ENCODE measurements at places on chromosomes 5 and 9.

- no peak for DNase-seq
Observed at GRCh38 chr5:142654578-142655058, 31.3 kb downstream of the FGF1 start.

DNA sequence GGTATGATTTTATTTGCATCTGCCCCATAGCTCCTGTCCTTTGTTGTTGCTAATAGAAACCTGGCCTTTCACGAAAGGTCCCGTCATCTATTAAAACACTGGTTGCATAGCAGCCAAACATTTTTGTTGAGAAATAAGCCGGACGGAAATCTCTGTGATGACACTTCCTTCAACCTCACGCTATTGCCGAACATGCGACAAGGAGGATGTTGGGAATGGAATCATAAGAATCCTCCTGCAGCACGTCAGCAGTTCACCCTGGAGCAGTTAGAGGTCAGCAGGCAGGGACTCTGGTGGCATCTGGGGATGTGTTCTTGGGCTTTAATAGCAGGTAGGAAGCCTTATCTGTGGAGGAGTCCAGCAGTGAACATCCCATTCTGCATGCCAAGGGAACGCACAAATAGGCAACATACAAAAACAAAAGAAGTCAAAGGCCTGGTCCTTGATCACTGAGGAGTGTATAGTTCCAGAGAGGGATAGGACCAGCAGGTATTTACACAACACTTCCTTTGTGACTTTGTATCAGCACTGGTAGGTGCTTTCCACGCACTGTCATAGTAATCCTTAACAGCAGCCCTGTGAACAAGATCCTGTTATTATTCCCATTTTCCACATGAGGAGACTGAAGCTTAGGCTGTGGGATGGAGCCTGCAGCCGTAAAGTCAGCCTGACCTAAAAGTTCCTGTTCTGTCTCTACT lies 33.4 kb downstream of the ARHGAP26 start:
- DNase-seq = no peak

DNA sequence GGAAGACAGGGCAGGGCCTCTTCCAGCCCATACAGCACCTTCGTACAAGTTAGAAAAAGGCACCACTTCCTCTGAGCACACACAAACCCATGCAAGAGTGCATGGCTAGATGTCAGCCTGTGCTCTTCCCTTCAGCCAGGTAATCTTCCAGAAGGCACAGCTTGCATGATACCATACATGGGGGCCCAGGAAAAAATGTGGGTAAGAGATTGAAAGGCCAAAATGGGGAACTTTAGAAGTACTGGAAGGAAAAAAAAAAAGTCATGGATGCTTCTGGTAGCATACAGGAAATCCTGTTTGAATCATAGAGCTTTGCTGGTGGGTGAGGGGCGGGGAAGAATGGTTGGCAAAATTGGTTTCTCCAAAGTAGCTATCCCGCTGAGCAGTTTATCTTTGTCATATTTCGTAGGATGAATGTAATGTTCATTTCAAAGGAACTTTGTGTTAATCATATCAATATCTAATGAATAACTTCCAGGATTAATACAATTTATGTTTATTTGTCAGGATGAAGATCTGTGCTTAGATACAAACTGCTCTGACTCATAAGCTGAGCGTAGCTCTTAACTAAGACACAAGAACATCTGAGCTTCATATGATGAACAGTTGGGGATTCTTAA lies 78.2 kb upstream of the MAP3K1 start:
- no peak for DNase-seq

- DNase-seq = no peak
Observed at GRCh38 chr5:64693636-64694035, 3.3 kb downstream of the SHISAL2B start.

GRCh38 chr9:107183176-107183575 lies 99.9 kb upstream of the RAD23B start:
- no peak for DNase-seq

GRCh38 chr9:10208691-10209069 lies 404.1 kb downstream of the PTPRD start:
- no peak for DNase-seq

- DNase-seq = no peak
Observed at GRCh38 chr5:78771260-78772205, 123.0 kb upstream of the LHFPL2 start.

- DNase-seq = no peak
Observed at GRCh38 chr5:89297066-89297465, 414.1 kb upstream of the MEF2C start.

GRCh38 chr9:137815256-137816255 lies 62.0 kb upstream of the CACNA1B start:
- DNase-seq = no peak

DNA sequence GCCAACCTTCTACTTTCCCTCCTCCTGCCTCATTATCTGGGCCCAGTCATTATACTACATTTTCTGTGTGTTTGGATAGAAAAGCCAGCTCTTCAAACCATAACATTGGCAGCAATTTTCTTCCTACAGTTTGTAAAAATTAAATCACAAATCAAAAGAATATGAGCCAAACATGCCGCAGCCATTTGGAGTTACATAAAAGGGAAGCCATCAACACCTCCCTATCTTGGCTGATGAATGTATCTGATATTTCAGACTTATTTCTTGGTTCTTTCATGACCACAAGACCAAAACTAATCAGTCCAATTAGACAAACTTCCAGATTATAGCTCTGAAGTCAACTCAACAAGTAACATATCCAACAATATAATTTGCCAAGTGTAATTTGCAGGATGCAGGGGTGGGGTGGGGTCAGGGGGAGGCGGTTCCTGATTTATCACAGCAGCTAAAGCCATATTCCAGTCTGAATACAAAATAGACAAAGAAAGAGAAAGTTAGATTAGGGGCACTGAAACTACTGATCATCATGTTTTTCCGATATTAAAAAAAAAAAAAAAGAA lies 89.4 kb upstream of the CNTLN start:
- no peak for DNase-seq

DNA sequence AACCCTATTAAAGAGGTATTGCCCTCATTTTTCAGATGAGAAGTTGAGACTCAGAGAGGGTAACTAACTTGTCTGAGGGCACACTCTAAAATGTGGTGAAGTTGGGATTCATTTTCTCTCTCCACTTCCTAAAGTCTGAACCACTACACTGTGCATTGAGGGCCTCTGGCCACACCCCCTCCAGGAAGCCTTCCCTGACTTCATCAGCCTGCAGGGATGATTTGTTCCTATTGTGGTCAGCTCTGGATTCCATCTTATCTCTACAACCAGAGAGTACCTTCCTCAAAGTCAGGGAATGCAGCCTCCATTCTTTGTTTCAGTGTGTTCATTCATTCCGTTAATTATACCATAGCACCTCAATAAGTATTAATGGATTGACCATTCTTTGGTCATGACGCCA lies 356.0 kb upstream of the PANK3 start:
- DNase-seq = no peak

DNA sequence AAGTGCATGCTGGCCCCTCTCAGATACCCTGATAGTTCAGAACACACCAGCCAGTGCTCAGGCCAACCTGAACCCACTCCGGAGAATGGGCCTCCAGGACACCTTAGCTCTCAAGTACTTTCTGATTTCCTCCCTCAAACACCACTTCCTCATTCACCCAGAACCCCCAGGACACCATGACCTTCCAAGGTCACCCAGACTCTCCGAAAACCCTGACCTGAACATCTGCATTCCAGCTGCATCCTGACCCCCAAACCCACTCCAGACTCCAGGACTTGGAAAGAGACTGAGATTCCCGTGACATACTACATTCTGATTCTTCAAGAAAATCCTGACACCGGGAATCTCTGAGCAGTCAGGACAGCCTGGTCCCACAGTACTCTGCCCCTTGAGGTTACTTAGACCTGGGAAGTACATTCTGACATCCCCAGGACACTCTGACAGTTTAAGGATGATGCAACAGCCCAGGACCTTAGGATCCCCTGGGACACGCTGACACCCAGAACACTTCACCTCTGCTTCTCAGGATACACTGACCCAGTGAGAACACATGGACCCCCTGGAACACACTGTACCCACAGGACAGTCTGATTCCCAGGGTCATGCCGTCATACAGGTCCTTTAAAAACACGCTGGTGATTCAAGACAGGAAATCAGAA lies 747 bp upstream of the PROP1 start:
- DNase-seq = no peak

GRCh38 chr9:128470560-128470959 lies 14.8 kb downstream of the ODF2 start:
- DNase-seq = no peak

GRCh38 chr9:107464516-107464915 lies 25.1 kb downstream of the KLF4 start:
- DNase-seq = no peak

- no peak for DNase-seq
Observed at GRCh38 chr9:16828340-16829281, 41.9 kb downstream of the BNC2 start.

DNA sequence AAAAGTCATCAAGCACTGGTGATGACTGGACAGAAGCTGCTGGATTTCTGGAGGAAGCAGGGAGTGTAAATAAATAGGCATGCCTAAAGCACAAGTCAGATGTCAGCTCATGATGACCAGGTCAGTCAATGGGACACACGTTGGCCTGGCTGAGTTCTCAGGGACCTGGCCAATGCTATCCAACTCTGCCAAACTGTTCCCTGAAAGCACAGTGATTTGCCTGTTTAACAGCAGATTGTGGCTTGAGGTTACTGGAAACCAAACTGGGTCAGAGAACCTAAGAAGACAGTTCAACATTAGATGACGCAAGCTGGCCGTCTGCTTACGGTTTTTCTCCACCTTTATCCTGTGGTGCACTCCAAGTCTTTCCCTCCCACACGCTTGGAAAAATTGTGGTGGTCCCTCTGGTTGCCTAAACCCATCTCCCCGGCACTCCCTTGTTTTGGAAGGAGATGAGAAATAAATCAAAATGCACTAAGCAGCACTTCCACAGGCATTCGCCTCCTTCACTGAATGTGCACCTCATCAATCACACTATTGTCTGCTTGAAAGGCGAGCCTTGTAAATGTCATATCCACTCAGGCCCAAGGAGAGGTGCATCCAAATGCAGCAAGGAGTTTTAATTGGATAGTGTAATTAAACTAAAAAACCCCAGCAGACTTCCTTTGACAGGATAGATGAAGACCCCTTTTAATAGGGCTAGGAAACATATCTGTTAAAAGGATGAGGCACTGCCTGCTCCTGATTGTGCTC lies 199.4 kb downstream of the GAPVD1 start:
- DNase-seq = no peak

GRCh38 chr9:137689745-137690529 lies 71.1 kb downstream of the EHMT1 start:
- no peak for DNase-seq

- DNase-seq = no peak
Observed at GRCh38 chr9:9392755-9393154, 1220.0 kb downstream of the PTPRD start.

- no peak for DNase-seq
Observed at GRCh38 chr5:171783051-171783450, 2.6 kb upstream of the SMIM23 start.

DNA sequence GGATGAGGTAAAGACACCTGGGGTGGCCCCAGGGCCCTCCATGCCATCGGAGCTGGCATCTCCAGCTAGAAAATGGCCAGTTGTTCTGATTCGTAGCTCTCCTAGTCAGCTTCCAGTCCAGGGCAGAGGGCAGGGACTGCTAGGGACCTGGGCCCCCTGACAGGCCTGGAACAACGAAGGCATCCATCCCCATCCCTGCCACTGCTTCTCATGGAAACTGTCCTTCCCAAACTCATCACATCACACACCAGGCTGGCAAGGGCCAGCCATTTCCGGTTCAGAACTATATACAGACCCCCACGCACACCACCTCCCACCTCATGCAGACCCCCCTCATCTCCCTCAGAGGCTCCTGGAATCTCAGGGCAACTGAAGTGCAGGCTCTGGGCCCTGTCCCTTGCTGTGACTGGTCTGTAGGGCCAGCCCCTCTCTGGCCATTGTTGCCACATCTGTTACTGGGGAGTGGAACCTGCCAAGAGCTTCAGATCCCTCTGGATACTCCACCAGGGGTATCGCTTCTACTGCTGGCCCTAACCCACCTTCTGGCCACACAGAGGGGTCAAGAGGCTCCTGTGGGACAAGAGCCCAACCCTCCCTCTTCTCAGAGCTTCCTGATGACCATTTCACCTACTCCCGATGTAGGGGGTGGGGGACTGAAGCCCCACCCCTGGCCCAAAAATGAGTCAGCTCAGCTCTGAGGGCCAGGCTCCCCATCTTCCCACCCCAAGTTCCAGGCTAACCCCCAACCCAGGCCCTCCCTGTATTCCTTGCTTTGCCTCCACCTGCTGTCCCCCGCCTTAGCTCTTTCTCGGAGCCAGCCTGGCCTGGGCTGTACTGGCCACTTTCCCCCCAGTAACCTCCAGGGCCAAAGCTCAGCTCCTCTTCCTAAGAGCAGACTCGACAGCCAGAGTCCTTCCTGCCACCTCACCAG lies 1.2 kb upstream of the MZB1 start:
- DNase-seq = no peak

- no peak for DNase-seq
Observed at GRCh38 chr5:172370648-172371545, 83.4 kb downstream of the SH3PXD2B start.

DNA sequence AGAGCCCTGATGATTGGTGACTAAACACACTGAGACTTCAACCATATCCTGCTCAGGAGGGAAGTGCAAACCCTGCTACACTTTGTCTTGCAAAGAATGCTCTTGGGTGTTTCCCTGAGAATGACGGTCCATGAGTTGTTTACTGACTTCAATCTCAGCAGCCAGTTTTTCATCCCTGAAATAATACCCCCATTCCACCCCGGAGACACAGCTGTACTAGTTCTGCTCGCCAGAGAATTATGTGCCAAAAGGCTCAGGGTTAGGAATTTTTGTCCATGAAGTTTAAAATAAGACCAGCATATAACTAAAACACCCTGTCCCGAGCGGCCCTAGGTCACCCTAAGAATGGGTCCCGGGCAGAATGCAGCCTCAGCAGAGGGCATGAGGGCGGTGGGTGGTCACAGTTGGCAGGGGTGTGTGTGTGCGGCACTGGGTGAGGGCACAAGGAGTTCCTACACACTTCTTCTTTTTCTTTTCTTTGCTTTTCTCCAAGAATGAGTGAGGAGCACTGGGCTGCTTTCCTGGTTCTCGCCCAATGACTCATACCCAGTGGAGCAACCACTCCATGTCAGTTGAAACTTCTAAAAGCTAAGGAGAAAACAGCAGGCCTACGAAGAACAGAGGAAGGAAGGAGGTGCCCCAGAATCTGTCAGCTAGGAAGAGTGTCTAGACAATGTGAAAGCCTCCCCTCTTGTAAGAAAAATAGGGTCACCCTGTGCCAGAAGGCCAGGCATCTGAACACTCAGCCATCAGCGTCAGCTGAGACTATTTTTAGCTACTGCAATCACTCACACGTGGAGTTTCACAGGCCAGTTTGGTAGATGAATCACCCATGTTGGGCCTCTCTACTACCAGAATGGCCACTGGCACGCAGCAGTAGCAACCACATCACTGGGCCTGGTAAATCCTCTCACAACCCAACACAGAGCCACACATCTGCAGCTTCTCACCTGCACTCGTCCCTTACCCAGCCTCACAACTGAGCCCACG lies 105.9 kb downstream of the DPYSL3 start:
- DNase-seq = no peak

DNA sequence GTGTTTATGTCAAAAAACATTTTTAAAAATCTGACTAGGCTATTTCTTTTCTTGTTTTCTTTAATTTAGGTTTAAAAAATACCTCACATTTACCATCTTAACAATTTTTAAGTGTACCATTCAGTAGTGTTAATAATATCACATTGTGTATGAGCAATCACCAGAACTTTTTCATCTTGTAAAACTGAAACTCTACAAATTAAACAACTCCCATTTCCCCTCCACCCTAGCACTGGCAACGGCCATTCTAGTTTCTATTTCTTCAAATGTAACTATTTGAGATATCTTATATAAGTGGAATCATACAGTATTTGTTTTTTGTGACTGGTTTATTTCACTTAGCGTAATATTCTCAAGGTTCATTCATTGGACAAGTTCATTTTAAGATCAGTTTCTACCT lies 27.7 kb downstream of the PLCXD3 start:
- no peak for DNase-seq
